NCI-H2081 (cell line): ENCODE measurements at places on chromosomes 2 and 18.

GRCh38 chr2:12442476-12442847 is 274.3 kb upstream of the TRIB2 start:
- DNase-seq = no peak

DNA sequence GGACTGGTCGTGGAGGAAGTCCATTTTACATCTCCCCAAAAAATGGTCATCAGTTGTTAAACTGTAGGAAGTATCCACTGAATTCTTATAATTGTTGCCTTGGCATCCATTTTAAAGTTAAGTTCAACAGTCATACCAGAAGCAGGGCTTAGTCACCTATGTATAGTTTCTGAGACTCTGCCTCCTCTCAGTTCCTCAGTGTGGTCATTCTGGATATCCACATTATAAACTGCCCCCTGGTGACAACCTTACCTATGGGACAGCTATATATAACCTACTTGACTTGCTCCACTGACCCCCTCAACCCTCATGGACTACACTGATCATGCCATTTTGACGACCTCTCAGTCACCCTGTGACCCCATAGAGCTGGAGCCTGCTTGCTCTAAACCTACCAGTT is 617.0 kb downstream of the LRP1B start:
- DNase-seq = no peak

- no peak for DNase-seq
Observed at GRCh38 chr2:1341404-1342120, 71.7 kb upstream of the TPO start.

- no peak for DNase-seq
Observed at GRCh38 chr18:62898359-62898758, 183.0 kb downstream of the PHLPP1 start.
